Osteoblast (primary cell): ENCODE measurements at places on chromosomes 1 and 21. TPM values are rescaled to one million over a fixed set of nuclear protein-coding genes. Genes with fewer than 3 reads are reported as not detected.

The TMPRSS15 gene
- not detected in 2 replicates for total RNA-seq

The ZNF648 gene
- not detected in 2 replicates for total RNA-seq

The UROD gene
- 123 and 147 TPM in 2 replicates for total RNA-seq

The RPTN gene
- 0.29 and 0.36 TPM in 2 replicates for total RNA-seq

DNA sequence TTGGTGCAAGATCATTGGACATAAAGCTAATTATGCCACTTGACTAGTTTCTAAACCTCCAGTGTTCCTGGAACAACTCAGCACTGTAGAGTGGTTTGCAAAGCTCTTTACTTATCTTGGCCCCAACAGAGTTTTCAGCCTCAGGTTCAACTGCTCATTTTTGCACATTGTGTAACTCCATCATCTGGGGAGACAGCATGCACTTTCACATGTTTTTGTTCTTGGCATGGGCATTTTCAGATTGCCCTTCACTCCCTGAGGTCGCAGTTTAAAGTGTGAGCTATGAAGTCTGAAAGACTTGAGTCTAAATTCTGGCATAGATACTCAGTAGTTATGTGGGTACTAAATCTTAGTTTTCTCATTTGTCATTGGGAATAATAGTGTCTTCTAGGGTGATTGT lies 5.1 kb downstream of the USP16 start:
- DNase-seq: no peak

DNA sequence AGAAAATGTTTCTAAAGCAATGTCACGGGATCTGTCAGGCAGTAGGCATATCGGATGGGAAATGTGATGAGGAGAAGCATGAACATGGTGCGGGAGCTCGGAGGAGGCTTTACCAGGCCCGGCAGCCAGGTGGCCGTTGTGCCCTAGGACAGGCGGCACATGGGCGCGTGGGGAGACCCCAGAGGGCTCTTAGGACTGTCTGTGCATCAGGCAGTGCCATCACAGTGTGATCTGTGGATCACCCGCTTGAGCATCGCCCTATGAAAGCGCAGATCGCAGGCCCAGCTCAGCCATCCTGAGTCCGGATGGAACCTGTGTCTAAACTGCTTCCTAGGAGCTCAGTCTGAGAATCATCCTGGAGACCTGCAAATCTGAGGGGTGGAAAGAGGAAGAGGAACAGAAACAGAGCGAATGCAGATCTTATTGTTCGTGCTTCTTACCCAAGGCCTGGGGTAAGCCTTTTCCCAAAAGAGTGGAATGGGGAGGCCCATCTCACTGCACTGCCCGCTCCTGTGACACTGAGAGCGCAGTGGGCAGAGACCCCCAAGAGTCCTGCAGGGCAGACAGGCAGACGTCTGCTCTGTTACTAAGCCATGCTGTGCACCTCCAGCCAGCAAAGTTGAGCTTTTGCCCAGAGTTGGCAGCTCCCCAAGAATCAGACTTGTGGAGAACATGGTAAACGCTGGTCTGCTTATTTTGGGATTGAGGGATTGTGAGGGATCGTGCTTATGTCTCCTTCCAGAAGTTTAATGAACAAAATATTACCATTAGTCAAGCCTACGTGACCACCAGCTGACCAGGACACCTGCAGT lies 251.0 kb downstream of the RHOU start:
- DNase-seq: peak; percentile 52

GRCh38 chr1:84060781-84061180 lies 61.8 kb upstream of the TTLL7 start:
- peak; percentile 37 for DNase-seq
